ENCODE measurements at places on chromosomes 6 and 20. TPM values are rescaled to one million over a fixed set of nuclear protein-coding genes. Genes with fewer than 3 reads are reported as not detected.

AVP gene
- not detected for total RNA-seq

HLA-DPB1 gene
- total RNA-seq = 34.6 TPM

SRSF6 gene
- total RNA-seq = 39.2 TPM

PRPH2 gene
- not detected for total RNA-seq

TFAP2A gene
- 5.6 TPM for total RNA-seq

MTFR2 gene
- 10.1 TPM for total RNA-seq

RTEL1 gene
- 11.4 TPM for total RNA-seq

PPP1R3G gene
- total RNA-seq = 0.18 TPM

RNF39 gene
- not detected for total RNA-seq

OLIG3 gene
- not detected for total RNA-seq

DYNLT2 gene
- 1.8 TPM for total RNA-seq

SSTR4 gene
- not detected for total RNA-seq

TPBG gene
- total RNA-seq = 33.2 TPM

ACSS1 gene
- total RNA-seq = 0.86 TPM

ECT2L gene
- not detected for total RNA-seq

PSORS1C2 gene
- not detected for total RNA-seq

GRM1 gene
- total RNA-seq = not detected

MCHR2 gene
- not detected for total RNA-seq

PSORS1C1 gene
- 1.5 TPM for total RNA-seq

NINL gene
- total RNA-seq = 5.8 TPM

IL20RA gene
- 0.27 TPM for total RNA-seq

EFCAB8 gene
- not detected for total RNA-seq

C20orf202 gene
- total RNA-seq = not detected

ZNF337 gene
- total RNA-seq = 8.9 TPM

TMEM30A gene
- 101 TPM for total RNA-seq

ZNF451 gene
- 41.9 TPM for total RNA-seq

BMP2 gene
- 2.5 TPM for total RNA-seq

GMPR gene
- total RNA-seq = 6.5 TPM

CEP43 gene
- total RNA-seq = 38.9 TPM

KIF3B gene
- total RNA-seq = 13.9 TPM

GLP1R gene
- total RNA-seq = not detected

SEMG1 gene
- not detected for total RNA-seq

STK4 gene
- total RNA-seq = 25.0 TPM

IMPG1 gene
- not detected for total RNA-seq

All from Daoy (cell line).